ENCODE measurements at places on chromosomes 5 and 9.

DNA sequence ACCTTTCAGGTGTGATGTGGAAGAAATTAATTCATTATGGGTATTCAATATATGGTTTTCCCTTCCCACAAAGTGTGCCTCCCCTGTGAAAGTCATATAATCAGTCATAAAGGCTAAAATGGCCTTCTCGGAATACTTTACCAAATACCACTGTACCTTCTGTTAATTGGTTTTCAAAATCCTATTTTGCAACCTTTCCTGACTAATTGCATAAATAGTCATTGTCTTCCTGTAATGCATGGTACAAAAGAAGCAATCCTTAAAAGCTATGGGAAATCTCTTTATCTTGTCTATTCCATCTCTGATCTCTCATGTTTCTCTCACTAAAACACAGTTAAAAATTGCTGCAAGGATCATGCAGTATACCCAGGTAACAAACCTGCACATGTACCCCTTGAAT is 44.3 kb upstream of the UGCG start:
- no peak for DNase-seq

GRCh38 chr5:111163000-111163399 is 61.2 kb upstream of the CAMK4 start:
- no peak for DNase-seq

GRCh38 chr9:114501796-114502682 is 3.2 kb downstream of the WHRN start:
- DNase-seq, result no peak

GRCh38 chr5:116577064-116577788 is 2.6 kb upstream of the SEMA6A start:
- no peak for DNase-seq

DNA sequence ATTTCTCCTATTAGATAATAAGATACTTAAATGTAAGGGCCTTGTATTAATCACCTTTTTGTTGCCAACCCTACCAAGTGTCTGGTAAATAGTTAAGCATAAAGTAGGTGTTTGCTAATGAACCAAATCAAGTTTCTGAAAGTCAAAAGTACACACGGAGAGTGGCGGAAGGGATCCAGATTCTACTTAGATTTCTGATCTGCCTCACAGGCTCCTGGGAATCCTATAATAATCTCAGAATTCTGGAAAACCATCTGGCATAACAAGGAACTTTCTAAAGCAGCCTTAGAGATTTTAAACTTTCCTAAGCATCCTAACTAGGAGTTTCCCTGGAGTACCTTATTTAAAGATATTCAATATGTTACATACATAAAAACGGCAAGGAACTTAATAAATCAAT is 363.2 kb upstream of the SMC2 start:
- no peak for DNase-seq

GRCh38 chr9:136982232-136983051 is at the start of gene LCNL1:
LCNL1 (plus strand) TSS chr9:136982993; CDS start chr9:136983587, 594 bp downstream.
- DNase-seq, result no peak

GRCh38 chr5:52802272-52802973 is 14.7 kb downstream of the ITGA1 start:
- DNase-seq, result no peak

DNA sequence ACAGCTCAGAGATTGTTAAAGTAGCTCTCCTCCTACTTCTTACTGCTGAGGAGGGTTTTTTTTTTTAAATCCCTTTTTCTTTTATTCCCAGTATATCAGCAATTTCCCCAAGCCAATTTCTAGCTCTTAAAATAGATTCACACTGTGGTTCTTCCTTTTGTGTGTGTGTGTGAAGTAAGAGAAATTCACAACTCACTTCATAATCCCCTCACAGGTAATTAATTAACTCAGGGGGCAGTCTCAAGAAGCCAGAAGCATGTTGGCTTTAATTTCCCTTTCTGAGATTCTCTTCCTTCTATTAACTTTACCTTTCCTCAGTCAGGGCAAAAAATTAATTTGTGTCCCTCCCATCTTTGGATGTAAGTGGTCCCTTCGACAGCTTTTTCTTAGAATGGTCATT is 71.0 kb upstream of the HMHB1 start:
- no peak for DNase-seq

DNA sequence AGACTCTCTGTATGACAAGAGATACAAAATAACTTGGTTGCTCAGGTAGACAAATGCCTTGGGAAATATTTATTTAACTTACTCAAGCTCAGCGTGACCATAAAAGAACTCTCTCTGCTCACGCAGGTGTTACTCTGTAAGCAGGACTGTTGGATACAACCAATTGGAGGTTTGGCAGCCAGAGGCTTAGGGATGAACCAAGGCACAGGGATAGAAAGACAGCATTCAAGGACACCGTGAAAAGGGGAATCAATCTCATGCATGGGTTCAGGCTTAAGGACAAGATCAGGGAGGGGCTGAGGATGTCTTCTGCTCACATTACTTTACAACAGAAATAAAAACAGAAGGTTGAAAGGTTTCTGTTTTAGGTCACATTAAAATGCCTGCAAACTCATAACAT is 389.0 kb upstream of the BRINP1 start:
- DNase-seq, result no peak

DNA sequence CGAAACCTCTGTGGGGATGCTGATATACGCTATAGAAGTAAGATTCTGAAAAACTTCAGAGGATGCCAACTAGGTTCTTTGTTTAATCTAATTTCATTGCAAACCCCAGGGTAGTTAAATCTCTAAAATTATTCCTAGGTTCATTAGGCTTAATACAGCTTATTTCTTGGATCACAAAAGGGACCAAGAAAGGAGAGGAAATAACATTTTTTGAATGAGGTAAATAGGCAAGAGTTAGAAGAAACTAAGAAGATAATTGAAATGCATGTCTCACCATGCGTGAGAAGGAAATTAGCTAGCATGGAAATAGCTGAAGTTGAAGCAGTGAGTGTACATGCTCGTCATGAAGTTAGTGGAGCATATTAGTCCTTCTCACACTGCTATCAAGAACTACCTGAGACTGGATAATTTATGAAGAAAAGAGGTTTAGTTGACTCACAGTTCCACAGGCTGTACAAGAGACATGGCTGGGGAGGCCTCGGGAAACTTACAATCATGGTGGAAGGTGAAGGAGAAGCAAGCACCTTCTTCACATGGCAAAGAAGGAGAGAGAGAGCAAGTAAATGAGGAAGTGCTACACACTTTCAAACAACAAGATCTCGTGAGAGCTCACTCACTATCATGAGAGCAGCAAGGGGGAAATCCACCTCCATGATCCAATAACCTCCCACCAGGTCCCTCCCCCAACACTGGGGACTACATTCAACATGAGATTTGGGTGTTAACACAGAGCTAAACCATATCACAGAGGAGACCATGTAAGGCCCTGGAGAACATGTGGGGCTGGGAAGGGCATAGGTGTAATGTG is 125.1 kb upstream of the OSMR start:
- no peak for DNase-seq

- DNase-seq, result no peak
Measured at GRCh38 chr9:117046666-117047327, 359.7 kb downstream of the TRIM32 start.

DNA sequence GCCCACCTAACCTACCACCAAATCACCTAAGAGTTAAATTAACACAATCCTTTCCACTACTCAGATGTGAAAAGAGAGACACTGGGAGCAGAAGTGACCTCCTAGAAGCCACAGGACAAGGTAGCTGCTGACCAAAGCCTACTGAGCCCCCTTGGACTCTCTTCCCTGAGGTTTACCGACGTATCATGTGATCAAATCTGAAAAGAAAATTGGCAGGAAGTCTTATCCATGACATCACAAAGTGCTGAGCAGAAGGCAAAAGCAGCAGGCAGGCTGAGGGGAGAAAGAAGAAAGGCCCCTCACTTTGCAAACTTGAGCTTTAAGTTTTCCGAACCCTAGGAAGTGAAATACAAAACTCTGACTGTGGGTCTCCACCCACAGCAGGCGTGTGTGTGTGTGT is 11.1 kb downstream of the PRELID2 start:
- no peak for DNase-seq

GRCh38 chr5:146048994-146049703 is 56.2 kb downstream of the PLAC8L1 start:
- DNase-seq, result no peak

DNA sequence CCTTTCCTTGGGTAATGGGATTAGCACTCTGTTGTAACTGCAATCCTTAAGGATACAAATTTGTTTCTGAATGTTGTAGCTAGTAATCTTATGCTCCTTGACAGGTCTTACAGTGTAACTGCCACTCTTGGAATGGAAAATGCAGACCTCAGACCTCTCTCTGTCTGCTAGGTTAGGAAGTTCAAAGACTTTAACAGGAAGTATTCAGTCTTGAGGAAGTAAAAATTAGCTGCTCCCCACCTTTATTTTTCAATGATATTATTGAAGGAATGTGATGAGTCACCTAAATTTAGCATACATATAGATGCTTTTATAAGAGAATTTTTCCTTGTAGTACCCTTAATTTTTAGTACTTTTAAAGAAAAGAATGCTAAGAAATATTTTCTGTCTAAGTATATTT is 71.5 kb downstream of the PAM start:
- no peak for DNase-seq

- DNase-seq, result no peak
Measured at GRCh38 chr9:91102269-91102668, 259.4 kb downstream of the AUH start.

DNA sequence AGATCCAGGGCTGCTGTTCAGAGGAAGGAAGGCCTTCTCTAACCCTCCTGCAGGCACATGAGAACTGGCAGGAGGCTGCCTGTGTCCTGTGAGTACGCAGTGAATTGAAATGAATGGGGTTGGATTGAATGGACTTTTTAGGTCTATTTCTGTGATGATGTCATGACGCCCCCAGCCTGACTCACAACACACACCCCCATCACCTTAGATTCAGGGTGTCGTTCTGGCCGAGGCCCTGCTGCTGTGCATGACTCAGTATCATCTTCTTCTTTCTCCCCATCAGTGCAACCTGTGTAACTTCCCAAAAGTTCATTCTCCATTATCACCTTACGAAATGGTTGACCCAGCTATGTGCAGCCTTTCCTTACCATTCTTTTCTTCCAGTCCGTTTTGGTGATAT is 5.4 kb downstream of the PCAT7 start:
- no peak for DNase-seq

GRCh38 chr9:136096505-136097001 is 1.5 kb upstream of the NACC2 start:
- no peak for DNase-seq

- DNase-seq, result no peak
Measured at GRCh38 chr5:50903651-50904050, 237.2 kb downstream of the PARP8 start.

- DNase-seq, result no peak
Measured at GRCh38 chr5:178785999-178786398, 55.5 kb upstream of the ZNF354A start.

DNA sequence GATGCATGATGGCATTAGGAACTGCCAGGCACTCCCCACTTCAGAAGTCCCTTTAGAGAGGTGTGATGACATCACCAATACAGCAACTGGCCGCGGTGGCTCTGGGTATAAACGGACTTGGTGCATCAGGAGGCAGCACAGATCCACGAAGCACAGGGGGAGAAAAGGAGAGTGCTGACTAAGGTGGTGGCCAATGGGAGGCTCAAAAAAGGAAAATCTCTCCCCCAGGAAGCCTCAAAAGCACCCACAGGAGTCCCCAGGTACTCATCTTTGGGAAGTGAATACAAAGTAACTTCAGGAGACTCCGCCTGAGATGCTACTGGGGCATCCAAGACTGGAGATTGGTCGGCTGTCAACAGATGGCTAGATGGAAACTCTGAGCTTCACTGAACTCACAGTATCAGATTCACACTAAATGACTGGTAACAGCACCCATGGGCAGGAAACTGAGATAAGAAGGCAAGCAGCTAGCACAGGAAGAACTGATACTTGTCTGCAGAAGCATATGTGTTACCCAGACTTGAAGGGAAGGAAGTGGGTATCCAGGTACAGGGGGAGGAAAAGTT is 7.6 kb downstream of the TTC39B start:
- no peak for DNase-seq

DNA sequence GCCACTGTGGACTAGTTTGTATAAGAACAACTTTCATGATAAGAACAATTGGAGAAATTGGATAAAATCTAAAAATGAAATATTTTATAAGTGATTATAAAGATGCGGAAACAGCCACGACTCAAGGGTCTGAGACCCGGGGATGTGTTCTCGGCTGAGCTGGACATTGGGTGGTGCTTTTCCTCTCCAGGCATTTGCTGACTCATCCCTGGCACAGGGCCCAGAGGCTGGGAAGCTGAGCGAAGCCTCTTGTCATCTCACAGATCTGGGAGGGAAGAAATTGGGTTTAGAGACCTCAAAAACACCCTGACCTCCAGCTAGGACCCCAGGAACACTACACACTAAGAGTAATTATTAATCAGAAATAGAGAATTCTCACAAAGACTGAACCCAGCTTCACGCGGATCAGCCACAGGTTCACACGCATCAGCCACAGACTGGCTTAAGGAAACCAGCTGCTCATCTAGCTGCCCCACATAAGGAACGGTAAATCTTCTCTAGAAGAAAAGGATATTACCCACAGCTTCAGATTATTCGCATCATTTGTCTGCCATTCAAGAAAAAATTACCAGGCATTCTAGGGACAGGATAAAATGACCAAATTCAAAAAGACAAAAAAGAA is 2.8 kb upstream of the OR2V1 start:
- DNase-seq, result no peak

- no peak for DNase-seq
Measured at GRCh38 chr5:111675201-111675934, 81.6 kb downstream of the NREP start.

DNA sequence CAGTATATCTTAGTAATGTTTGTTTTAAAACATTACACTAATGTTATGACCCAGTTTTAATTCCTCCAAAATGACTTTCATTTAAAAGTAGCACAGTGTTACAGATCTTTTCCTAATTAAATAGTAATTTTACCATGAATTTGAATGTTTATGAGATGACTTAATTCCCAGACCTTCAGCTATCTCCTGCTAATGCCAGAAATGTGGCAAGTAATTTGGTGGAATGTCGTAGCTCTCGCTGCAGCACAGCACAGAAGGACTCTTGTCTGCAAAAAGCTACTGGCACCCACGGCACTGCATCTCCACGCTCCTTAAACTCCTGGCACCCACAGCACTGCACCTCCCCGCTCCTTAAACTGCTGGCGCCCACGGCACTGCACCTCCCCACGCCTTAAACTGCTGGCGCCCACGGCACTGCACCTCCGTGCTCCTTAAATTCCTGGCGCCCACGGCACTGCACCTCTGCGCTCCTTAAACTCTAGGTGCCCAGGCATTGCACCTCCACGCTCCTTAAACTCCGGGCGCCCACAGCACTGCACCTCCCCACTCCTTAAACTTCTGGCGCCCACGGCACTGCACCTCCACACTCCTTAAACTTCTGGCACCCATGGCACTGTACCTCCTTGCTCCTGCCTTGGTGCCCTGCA is 163.1 kb downstream of the CDK5RAP2 start:
- no peak for DNase-seq

- no peak for DNase-seq
Measured at GRCh38 chr5:151680944-151681427, 5.7 kb downstream of the SPARC start.

GRCh38 chr9:75593920-75594319 is 296.6 kb upstream of the PCSK5 start:
- DNase-seq, result no peak

Data from stimulated activated CD8-positive, alpha-beta memory T cell treated with anti-CD3 and anti-CD28 coated beads, Interleukin-15, amount 100 ng/mL, for 24 hours (primary cell).